Gastroesophageal sphincter (tissue), 4 donors: ENCODE measurements at places on chromosomes 11 and 22. TPM values are rescaled to one million over a fixed set of nuclear protein-coding genes. Genes with fewer than 3 reads are reported as not detected.

The RAB1B gene
- 129 TPM for total RNA-seq

The MIOX gene
- total RNA-seq, result not detected

The EMID1 gene
- total RNA-seq, result 1.5 TPM

The OR51B2 gene
- 0.67 TPM for total RNA-seq

The E2F8 gene
- total RNA-seq, result 0.07 TPM

The CHCHD10 gene
- total RNA-seq, result 40.6 TPM

The PRAME gene
- not detected for total RNA-seq

The IGSF9B gene
- total RNA-seq, result 24.1 TPM

The CALCB gene
- total RNA-seq, result not detected

The LINC01488 gene
- not detected for total RNA-seq

The JAML gene
- 0.58 TPM for total RNA-seq

The SLC22A8 gene
- not detected for total RNA-seq

The GAB4 gene
- not detected for total RNA-seq

The TMEM45B gene
- total RNA-seq, result not detected

The CCDC89 gene
- total RNA-seq, result 1.7 TPM

The F2 gene
- 3.6 TPM for total RNA-seq

The C22orf23 gene
- total RNA-seq, result 0.40 TPM

The GGTLC2 gene
- not detected for total RNA-seq

The APOBEC3H gene
- not detected for total RNA-seq

The PEX16 gene
- total RNA-seq, result 21.3 TPM

The CALCA gene
- total RNA-seq, result not detected

The PLAAT2 gene
- total RNA-seq, result not detected

The FGF3 gene
- not detected for total RNA-seq

The TRIM6 gene
- total RNA-seq, result 5.6 TPM

The SULT4A1 gene
- 0.16 TPM for total RNA-seq

The PVALB gene
- not detected for total RNA-seq

The MMP13 gene
- not detected for total RNA-seq

The VSIG10L2 gene
- total RNA-seq, result not detected

The CSRP3 gene
- 0.19 TPM for total RNA-seq

The DLG2 gene
- 11.0 TPM for total RNA-seq

The JHY gene
- total RNA-seq, result 15.6 TPM

The NLRP14 gene
- not detected for total RNA-seq
